Fibroblast of the aortic adventitia (primary cell): ENCODE measurements at places on chromosomes 7 and 10.
A peak's percentile ranks its signal among the peaks of the same experiment; 100 is the strongest.

DNA sequence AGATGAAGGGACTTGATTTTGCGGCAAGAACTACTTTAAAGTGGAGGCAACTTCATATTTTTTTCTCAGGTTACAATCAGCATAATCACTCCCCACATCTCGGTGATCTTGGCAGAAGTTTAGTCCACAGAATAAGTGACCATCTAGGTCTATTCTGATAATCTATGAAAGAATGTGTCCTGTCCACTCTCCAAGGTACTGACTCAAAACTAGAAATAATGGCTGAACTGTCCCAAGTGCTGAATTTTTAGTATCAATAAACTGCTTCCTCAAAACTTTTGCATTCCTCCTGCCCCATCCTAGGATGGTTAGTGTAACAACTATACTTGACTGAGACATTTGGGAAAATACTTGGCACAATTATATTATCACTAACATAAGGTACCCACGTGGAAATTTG lies 10.9 kb upstream of the CHRM2 start:
- DNase-seq, result peak; percentile 47

GRCh38 chr10:130300608-130301020 lies 164.4 kb downstream of the GLRX3 start:
- no peak for DNase-seq

DNA sequence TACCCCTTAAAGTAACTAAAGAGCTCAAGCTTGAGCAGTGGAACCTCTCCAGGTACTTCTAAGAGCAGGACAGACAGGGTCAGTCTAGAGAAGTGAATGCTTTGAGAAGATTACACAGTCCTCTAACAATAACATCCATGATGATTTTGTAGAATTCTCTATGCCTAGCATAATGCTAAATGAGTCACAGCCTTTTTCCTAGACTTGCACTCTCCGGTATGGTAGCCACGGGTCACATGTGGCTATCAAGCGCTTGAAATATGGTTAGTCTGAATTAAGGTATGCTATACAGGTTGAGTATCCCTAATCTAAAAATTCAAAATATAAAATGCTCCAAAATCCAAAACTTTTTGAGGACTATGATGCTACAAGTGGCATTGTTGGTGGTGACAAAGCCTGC lies 166.6 kb upstream of the MKLN1 start:
- peak; percentile 14 for DNase-seq

GRCh38 chr10:86215046-86215445 lies 151.5 kb downstream of the GRID1 start:
- no peak for DNase-seq
